Fibroblast of skin of scalp (primary cell): ENCODE measurements at places on chromosomes 7 and 10.

- DNase-seq, result no peak
These were observed 21.2 kb upstream of the BRAF start for GRCh38 chr7:140945940-140946339.

DNA sequence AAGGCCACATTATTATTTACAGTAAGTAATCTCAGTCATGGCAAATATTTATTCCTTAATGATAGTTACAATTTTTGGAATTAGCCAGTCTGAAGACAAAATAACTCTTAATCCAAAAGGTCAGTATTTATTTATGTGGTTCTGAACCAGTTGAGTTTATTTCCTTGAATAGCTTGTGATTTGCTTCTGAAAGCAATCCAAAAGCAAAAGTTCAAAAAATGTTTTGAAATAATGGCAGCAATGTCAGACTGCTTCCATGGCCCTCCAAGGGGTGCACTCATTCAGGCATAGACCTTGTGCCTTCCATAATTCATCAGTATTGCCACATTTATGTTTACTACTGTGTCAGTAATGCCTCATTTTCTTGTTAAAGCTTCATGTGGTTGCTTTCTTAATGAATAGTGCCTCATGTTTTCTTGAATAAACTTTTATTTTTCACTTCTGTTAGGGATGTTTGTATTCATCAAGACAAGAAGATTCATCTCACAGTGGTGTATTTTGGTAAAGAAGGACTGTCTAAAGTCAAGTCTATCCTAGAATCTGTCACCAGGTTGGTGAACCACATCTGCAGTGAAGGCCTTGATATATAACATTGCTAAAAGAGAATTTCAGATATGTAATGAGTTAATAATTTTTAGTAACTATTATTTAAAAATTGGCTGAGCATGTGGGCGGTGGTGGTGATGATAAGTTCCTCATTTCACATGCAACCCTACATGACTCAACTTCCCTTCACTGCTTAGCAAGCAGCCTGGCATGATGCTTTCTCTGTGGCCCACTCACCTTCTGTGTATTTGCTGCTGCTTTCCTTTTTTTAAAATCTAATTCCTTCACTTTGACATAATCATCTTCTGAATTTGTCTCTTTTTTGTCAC is 22.0 kb downstream of the CSGALNACT2 start:
- DNase-seq, result peak; percentile 53

GRCh38 chr7:28088032-28088431 is 92.6 kb downstream of the JAZF1 start:
- DNase-seq, result no peak

DNA sequence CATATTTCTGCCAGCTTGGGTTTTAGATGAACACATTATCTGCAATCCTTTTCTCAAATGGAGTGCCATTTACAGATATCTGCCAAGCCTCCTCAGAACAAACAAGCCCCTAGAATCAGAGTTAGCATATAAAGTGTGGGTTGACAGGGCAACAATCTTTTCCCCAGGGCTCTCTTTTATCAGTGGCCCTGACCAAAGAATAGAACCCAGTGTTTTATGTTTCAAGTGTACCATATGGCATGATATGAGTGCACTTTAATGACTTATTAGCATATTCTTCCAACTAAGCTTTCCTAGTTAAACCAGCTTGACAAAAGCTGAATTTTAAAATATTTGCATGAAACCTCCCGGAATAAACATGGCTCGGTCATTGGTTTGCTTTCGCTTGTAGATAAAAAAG is 57.3 kb downstream of the EVX1 start:
- DNase-seq, result no peak

GRCh38 chr7:139054101-139054500 is 18.3 kb upstream of the ZC3HAV1L start:
- DNase-seq, result no peak

DNA sequence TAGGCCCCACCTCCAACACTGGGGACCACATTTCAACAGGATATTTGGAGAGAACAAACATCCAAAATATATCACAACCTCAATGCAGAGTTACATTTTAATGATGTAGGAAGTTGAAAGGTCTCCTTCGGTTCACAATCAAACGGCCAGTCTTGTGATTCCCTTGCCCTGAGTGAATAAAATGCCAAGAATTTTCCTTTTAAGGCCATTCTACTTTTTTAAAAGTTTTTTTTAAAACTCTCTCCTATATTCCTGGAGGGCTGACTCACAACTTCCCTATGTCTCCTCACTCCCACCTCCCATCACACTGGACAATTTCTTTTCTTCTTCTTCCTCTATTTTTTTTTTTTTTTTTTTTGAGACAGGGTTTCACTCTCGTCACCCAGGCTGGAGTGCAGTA is 693.6 kb upstream of the AUTS2 start:
- peak; percentile 62 for DNase-seq

- DNase-seq, result no peak
These were observed 108.3 kb downstream of the SORCS1 start for GRCh38 chr10:107056182-107056581.
